ENCODE measurements at places on chromosomes 16 and 17.

DNA sequence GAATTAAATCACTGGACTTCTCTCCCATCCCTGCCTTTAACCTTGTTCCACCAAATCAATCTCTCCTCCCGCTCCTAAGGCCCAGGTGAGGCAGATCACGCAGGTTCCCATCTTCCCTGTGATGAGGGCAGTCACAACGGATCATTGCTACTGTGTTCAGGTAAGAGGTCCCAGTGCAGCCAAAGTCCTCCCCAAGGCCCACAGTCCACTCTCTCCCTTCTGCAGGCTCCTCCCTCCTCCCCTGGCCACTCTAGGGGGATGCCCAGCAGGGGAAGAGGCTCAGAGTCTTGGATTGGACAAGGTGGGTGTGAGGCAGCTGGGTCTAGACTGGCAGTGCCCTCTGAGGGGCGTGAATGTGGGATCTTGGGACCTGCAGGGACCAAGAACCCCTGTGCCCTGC lies 2.6 kb upstream of the ADGRG3 start:
- no peak for DNase-seq

DNA sequence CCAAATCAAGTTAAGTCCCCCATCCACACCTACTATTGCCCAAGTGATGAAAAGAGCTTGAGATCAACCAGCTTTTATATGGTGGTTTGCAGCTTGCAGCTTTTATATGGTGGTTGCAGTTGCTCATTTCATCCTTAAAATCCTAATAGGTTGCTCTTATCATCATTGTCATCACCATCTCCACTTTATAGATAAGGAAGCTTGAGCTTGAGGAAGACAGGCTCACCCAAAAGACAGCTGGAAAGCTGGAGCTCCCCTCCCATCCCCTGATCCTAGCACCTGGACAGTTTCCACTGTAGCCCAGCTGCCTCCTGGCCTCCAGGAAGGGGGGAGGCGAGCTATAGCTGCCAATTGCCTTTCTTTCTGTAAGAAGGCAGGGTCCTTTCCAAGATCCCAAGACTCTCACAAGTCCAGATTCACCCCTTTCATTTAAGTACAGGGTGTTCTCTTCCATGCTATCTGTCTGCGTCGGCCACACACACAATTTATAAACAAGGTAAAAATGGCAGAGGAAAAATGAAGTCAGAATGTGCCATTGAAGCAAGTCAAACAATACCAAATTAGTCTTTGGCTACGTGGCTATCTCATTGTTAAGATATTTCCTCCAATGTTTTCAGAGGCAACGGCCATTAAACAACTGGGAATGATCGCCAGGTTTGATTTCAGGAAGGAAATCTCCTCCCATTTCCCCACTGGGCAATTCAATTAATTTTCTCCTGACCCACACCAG lies 63.3 kb downstream of the PECAM1 start:
- DNase-seq: peak; percentile 33

- DNase-seq: no peak
These were observed 14.1 kb upstream of the HOXB9 start for GRCh38 chr17:48639982-48640857.

DNA sequence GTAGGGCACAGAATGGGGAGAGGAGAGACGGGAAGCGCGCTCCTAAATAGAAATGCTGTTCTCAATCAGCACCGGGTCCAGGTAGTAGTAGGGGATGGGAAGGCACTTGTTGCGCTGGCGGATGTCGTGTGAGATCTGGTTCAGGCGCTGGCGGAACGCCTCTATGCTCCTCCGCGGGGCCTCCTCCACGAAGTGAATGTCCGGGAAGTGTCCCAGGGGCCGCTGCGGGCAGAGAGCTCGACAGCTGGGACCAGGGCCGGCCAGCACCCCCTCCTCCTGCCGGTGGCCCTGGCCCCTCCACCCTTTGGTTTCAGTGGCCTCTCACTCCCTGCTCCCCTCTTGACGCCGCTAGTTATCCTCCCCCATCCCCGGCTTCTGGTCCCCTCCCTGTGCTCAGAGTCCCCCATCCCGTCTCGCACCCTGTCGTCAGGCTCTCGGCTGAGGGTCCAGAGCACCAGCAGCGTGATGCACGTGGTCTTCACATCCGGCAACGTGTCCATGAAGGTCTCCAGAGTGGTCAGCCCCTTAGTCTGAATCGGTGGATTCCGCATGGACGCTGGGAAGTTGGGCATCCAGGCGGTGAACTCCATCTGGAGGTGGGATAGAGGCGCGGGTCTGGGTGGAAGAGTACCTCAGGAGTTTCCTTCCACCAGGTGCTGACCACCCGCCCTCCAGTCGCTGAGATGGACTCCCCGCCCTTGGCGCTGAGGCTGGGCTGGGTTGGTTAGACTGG lies 14.6 kb downstream of the ALOX12B start:
- DNase-seq: no peak

DNA sequence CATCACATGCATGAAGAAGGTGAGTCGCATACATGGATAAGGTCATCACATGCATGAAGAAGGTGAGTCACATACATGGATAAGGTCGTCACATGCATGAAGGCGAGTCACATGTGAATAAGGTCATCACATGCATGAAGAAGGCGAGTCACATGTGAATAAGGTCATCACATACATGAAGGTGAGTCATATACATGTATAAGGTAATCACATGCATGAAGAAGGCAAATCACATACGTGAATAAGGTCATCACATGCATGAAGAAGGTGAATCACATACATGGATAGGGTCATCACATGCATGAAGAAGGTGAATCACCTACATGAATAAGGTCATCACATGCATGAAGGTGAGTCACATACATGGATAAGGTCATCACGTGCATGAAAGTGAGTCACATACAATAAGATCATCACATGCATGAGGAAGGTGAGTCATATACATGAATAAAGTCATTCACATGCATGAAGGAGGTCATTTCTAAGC lies 105.1 kb upstream of the SDK2 start:
- DNase-seq: no peak

DNA sequence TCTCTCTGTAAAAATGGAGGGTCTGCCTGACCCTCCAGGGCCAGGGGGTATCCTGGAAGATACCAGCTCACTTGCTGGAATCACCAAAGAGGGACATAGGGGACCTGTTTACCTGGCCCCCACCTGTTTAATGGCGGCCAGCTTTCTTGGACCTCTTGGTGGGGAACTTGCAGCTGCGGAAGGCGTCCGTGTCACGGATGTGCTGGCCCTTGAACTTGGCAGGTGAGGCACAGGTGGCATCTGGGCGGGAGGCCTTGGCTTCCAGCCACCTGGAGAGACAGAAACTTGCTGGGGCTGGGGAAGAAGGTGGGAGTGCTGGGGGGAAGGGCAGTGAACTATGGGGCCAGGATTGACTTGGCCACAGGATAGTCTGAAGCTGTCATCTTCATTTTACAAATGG lies 3.5 kb downstream of the CHAD start:
- DNase-seq: no peak

All from renal pelvis (tissue), 12 donors.